ENCODE measurements at places on chromosomes 5 and 9.

DNA sequence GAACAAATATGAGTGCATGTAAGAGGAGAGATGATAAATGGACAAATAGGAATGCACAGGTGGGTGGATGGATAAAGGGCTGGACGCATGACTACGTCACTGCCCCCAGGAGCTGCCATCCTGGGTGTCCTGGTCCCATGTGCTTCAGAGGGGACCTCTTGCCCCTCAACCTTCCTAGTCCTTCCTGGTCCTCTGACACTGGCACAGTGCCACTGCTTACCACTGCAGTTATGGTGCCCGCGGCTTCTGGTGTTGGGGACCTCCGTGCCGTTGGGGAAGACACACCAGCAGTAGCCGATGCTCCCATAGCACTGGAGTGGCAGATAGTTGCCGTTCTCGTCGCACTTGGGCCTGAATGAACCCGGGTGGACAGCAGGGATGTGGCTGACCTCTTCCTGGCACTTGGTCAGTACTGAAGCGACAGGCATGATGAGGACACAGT lies 9.8 kb downstream of the CD74 start:
- DNase-seq, result no peak

DNA sequence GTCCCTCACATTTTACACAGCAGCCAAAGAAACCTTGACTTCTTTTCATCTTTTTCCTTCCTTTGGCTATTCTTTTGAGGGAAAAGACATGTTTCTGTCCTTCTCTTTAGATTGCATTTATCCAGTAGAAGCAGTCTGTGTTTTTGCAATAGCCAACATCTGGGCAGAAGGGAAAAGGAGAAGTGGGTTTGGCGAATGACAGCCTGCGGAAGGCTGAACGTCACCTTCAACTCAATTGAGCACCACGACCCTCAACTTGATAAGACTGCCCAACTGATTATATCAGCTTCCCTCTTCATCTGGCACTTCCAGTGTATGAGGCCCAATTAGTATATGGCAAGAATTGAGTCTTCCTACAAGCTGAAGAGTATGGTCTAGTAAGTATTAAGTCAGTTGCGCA lies 1997.6 kb upstream of the WWC1 start:
- no peak for DNase-seq

- DNase-seq, result peak; percentile 15
These were observed 207.1 kb upstream of the PAPPA start for GRCh38 chr9:115946530-115946929.

DNA sequence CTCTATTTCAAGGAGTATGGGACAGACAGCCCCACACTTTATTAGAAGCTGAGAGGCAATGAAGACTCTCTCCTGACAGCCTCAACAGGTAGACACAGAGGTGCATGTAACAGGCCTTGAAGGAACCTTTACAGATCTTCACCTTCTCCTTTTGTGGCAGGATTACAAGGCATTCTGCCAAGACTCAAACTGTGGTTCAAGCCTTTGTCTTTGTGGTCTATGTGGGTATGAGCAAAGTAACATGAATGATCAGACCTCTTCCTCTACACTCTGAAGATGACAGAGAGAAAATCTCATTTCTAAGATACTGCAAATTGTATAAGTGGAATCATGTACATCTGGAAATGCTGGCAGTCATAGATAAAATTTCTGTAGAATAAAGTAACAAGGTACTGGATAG lies 346.9 kb downstream of the CDH9 start:
- DNase-seq, result no peak

DNA sequence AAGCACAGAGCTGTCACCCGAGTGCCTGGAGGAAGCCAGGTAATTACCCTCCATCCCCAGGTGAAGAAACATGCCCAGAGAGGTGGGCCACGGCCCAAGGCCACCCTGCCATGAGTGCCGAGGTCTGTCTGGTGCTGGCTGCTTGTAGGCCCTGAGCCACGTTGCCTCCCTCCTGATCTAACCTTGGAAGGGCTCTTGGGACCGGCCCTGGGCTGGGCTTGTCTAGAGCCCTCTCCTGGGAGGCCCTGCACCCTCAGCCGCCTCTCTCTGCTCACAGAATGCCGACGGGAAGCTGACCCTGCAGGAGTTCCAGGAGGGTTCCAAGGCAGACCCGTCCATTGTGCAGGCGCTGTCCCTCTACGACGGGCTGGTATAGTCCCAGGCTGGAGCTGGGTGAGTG lies 39.4 kb upstream of the HMCN2 start:
- DNase-seq, result no peak

DNA sequence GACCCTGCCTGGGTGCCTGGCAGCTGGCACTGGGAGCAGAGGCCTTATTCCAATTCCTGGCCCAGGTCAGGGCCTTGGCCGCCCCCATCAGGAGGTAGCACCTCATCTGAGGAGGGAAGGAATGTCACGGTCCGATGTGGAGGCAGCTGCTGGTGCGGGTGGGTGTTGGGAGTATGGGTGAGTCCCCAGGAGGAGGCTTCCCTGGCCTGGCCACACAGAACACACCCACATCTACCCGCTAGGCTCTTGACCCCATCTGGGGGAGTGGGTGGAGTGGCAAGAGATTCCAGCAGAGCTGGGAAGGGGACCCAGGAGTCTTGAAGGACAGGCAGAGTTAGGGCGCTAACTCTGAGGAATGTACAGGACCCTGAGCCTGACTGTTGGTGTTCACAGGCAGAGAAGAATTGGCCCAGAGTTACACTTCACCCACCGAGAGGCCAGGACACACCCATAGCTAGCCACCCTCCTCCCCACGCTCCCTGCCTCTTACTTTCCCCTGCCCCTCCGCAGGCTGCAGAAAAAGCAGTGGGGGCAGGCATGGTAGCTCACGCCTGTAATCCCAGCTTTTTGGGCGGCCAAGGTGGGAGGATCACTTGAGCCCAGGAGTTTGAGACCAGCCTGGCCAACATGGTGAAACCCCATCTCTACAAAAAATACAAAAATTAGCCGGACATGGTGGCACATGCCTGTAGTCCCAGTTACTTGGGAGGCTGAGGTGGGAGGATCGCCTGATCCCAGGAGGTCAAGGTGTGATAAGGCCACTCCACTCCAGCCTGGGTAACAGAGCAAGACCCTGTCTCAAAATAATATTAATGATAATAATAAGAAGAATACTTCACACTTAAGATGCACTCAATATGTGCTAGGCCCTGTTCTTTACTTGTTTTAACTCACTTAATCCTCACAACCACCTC lies 6.0 kb downstream of the OLFML2A start:
- DNase-seq, result no peak

- no peak for DNase-seq
These were observed 105.9 kb upstream of the TARS1 start for GRCh38 chr5:33334829-33335228.

DNA sequence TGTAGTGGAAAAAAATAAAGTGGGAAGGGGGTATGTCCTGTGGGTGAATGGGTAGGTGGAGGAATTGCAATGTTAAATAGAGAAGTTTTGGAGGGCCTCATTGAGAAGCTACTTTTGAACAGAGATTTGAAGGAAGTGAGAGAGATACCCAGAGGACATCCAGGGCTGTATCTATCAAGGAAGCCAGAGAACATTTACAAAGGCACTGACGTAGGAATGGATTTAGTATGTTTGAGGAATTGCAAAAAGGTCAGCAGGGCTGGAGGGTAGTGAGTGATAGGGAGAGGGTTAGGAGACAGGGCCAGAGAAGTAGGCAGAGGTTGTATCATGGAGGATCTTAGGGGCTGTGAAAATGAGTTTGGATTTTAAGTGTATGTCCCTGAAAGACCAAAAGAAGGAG lies 13.9 kb downstream of the PTTG1 start:
- DNase-seq, result no peak
